Natural killer cell (primary cell): ENCODE measurements at places on chromosomes 11 and 22.

DNA sequence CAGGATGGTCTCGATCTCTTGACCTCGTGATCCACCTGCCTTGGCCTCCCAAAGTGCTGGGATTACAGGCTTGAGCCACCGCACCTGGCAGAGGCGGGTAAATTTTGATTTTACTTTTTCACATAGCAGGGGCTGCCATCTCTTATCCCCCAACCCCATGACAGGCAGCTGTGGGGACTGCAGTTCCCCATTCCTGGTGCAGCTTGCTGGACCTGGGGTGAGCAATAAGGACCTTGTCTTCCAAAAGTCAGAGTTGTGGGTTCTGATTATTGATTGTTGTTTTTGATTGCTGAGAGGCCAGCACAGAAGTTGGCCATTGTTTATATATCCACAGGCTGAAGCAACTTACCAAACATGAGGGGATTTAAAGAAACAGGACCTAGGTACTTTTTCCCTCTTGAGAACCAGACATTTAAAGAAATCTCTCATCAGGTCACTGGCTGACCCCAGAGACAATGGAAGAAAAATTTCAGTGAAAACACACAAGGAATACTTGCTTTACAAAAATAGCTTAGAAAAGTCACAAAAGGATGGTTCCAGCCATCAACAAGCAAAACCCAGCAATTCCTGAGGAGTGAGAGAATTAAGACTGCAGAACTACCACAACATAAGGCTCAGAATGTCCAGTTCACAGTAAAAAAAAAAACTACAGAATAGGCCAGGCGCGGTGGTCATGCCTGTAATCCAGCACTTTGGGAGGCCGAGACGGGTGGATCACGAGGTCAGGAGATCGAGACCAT is 22.0 kb upstream of the MAPK1 start:
- H3K4me3 ChIP-seq, result no peak overlapping the region
- H3K4me1 ChIP-seq, result no peaks in the 10 kb centered on the region
- H3K36me3 ChIP-seq, result no peaks in the 10 kb centered on the region
- no peaks in the 10 kb centered on the region for H3K27me3 ChIP-seq

DNA sequence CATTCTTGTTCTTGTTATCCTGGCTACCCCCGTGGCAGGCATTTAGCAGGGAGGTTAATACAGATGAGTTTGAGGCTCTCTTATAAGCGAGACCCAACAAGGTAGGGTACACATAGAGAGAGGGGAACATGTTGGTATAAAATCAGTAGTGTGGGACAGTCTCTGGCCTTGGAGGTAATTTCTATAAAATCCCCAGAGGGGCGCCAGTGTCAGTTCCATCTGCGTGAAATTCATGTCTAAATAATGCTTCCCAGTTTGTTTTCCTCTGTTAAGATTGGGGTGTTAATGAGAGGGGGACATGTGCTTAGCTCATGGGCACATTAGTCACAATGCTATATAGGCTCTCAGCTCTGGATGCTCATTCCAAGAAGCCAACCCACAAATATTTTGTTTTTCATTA is 150.7 kb downstream of the MYO18B start:
- no peaks in the 10 kb centered on the region for H3K36me3 ChIP-seq
- no peak for DNase-seq
- H3K27me3 ChIP-seq, result no peaks in the 10 kb centered on the region
- no peak overlapping the region for H3K4me3 ChIP-seq

DNA sequence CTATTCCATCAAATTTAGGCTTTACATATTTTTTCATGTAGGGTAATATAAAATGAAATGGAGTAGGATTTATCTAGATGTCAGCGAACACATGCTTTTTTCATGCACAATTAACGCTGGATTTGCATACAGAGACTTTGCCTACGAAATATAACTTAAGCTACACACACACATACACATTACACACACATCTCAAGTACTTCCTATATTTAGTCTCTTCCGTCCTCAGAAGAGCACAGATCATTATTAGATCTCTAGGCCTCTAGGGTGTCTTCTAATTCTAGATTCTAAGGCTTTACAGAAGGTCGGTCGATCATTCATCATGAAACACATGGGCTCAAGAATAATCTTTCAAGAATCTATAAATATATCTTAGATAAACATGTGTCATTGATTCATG is 3.8 kb upstream of the MS4A13 start:
- no peak overlapping the region for H3K27ac ChIP-seq
- H3K4me1 ChIP-seq, result no peaks in the 10 kb centered on the region
- DNase-seq, result no peak
- peaks cover 7% of the 10 kb centered on the region for H3K27me3 ChIP-seq

DNA sequence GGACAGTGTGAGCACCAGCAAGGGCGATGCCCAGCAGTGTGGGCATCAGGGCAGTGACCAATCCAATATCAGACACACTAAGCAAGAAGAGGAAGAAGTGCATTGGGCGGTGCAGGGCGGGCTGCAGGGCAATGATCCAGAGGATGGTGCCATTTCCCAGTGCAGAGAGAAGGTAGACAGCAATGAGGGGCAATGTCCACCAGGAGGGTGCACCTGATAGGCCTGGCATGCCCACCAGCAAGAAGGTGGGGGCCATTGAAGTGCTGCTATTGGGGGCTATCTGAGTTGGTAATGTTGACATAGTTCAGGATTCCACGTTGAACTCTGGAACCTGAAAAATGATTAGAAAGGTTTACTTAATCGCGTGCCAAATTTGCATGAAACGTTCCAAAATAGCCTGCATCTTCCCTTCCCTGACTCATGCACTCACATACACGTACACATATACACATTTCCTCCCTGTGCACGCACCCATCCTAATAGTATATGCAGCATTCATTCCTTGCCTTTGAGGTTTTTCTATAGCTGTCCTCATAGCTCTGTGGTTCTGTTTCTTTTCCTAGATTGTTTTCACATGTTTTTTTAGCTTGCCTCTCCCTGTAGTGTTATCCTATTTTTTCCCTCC is at the start of gene OR51S1:
OR51S1 (minus strand) TSS at position 301 of the 625 bp plus-strand sequence; CDS start at position 301, 0 bp downstream.
- DNase-seq, result no peak
- H3K4me1 ChIP-seq, result no peaks in the 10 kb centered on the region
- H3K4me3 ChIP-seq, result no peak within 1 kb of the TSS

DNA sequence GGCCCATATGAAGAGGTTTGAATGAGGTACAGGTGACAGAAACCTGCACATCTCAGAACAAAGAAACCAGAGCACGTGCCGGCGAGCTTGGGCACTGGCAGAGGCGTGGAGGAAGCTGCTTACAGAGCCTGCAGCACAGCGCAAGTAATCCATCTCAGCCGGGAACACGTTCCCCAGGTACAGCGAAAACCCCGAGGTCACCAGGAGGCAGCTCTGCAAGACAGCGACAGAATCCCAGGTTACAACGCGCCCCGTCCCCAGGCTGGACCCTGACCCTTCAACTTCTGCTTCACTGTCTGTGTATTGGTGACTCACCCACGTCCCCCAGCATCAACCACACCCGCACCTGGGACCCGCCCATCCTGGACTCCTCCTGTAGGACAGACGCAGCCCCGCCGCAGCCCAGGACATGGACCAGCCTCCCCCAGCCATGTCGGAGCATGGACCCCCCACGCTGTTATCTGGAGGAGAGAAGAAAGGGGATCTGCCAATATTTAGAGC is 2.2 kb downstream of the MLC1 start:
- no peaks in the 10 kb centered on the region for H3K27me3 ChIP-seq
- no peak overlapping the region for H3K4me3 ChIP-seq
- no peak for DNase-seq
- H3K4me1 ChIP-seq, result peaks cover 20% of the 10 kb centered on the region

DNA sequence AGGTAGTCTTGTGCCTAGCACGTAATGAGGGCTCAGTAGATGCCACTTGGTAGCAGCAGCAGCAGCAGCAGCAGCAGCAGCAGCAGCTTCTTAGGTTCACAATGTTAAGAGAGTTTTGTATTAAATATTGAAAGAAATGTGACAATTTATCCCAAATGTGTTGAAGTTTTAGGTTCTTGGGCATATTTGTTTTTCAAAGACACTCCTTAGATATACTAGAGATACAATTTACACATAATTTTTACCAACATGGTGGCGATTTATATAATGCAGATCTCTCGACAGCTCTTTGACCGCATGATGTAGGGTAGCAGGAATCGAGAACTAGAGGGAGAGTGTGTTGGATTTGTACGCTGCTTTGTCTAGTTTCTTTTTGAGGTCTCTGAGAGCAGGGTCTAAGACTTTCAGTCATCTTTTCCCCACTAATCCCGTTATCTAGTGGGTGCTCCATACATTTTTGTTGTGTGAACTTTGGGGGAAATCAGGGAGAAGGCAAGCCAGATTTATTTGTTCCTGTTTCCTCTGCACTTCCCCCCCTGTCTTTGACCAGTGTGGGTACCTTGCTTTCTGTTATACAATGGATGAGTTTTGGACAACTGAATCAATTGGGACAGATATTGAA is 1.4 kb downstream of the FDX1 start:
- no peaks in the 10 kb centered on the region for H3K27me3 ChIP-seq
- H3K36me3 ChIP-seq, result no peaks in the 10 kb centered on the region
- H3K4me3 ChIP-seq, result peak overlapping the region; percentile 92
- peak overlapping the region; percentile 85 for H3K27ac ChIP-seq
- no peak for DNase-seq

GRCh38 chr11:29305456-29306232 is 711.2 kb downstream of the KCNA4 start:
- no peak overlapping the region for H3K27ac ChIP-seq
- DNase-seq, result no peak
- no peaks in the 10 kb centered on the region for H3K27me3 ChIP-seq

GRCh38 chr22:23534201-23534850 is 45.8 kb downstream of the IGLL1 start:
- DNase-seq, result no peak
- no peaks in the 10 kb centered on the region for H3K36me3 ChIP-seq
- no peaks in the 10 kb centered on the region for H3K27me3 ChIP-seq
- peaks cover 2% of the 10 kb centered on the region for H3K4me1 ChIP-seq

DNA sequence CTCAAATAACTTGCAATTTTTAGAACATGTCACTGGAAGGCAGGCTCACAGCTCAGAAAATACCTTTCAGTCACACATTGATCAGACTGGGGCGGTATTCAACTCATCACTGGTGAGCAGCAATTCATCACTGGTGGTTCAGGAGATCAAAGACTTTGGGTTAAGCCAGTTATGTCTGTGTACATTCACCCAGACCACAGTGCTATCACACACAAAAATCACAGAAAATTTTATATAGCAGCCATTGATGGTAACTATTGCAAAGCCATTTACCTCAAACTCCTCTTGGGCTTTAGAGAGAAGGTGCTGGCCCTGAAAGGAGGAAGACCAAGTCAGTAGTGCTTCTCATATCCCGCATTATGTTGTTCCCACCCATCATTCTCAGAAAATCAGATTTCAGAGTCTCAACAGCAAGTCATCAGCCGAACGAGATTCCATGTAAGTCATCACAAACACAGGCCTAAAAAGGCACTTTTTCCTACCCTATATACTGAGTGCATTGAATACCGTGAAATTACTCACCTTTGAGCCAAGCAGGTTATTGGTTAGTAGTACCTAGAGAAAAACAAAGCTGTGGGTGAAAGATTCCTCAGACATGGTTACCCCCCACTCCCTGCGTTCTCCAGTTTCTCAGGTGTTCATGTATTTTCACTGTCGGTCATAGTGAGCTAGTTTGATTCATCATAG is 14.0 kb upstream of the WDR74 start:
- peak; percentile 57 for DNase-seq
- H3K27ac ChIP-seq, result no peak overlapping the region
- H3K4me1 ChIP-seq, result peaks cover 31% of the 10 kb centered on the region
- no peaks in the 10 kb centered on the region for H3K27me3 ChIP-seq

- no peaks in the 10 kb centered on the region for H3K36me3 ChIP-seq
- no peaks in the 10 kb centered on the region for H3K4me1 ChIP-seq
- DNase-seq, result no peak
- H3K27me3 ChIP-seq, result no peaks in the 10 kb centered on the region
- no peak overlapping the region for H3K4me3 ChIP-seq
These were observed 97.6 kb downstream of the FAT3 start for GRCh38 chr11:92322225-92322624.

DNA sequence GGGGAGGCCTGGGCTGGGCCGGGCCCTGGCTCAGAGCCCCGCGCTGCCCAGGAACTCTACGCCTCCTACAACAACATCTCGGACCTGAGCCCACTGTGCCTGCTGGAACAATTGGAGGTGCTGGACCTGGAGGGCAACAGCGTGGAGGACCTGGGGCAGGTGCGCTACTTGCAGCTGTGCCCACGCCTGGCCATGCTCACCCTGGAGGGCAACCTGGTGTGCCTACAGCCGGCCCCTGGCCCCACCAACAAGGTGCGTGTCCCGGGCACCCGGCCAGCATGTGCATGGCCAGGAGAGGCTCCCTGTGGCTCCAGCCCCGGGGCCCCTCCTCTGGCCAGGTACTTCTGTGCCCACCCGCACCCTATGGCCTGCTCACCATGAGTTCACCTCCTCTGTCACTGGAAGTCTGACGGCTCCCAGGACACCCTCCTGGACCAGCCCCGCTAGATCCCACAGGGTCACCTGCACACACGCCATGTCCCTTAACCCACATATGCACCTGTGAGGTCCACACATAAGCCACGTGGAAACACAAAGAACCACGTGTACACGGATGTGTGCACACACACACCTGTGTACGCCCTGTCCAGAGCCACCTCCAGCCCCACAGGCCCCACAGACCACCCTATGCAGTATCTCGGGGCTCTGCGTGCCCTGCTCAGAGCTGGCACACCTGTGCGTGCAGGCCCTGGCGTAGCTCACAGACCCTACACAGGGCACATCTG is 10.4 kb downstream of the LMNTD2 start:
- no peak overlapping the region for H3K4me3 ChIP-seq
- H3K36me3 ChIP-seq, result no peaks in the 10 kb centered on the region
- H3K27me3 ChIP-seq, result no peaks in the 10 kb centered on the region
- no peak overlapping the region for H3K27ac ChIP-seq
- H3K4me1 ChIP-seq, result peaks cover 13% of the 10 kb centered on the region

- H3K27ac ChIP-seq, result no peak overlapping the region
- no peak overlapping the region for H3K4me3 ChIP-seq
- no peaks in the 10 kb centered on the region for H3K27me3 ChIP-seq
- H3K4me1 ChIP-seq, result peaks cover 20% of the 10 kb centered on the region
- no peak for DNase-seq
These were observed 102.2 kb downstream of the MICAL3 start for GRCh38 chr22:17921871-17922821.

GRCh38 chr11:575313-575995 is 816 bp upstream of the PHRF1 start:
- H3K27ac ChIP-seq, result no peak overlapping the region
- H3K4me3 ChIP-seq, result peak overlapping the region; percentile 30
- no peaks in the 10 kb centered on the region for H3K36me3 ChIP-seq
- peaks cover 3% of the 10 kb centered on the region for H3K27me3 ChIP-seq
- H3K4me1 ChIP-seq, result peaks cover 44% of the 10 kb centered on the region

- no peaks in the 10 kb centered on the region for H3K36me3 ChIP-seq
- no peak overlapping the region for H3K4me3 ChIP-seq
- H3K27me3 ChIP-seq, result no peaks in the 10 kb centered on the region
- no peak for DNase-seq
- H3K27ac ChIP-seq, result no peak overlapping the region
- no peaks in the 10 kb centered on the region for H3K4me1 ChIP-seq
These were observed 420.0 kb downstream of the METTL15 start for GRCh38 chr11:28528217-28528616.

GRCh38 chr11:115897707-115898106 is 393.5 kb upstream of the CADM1 start:
- no peak for DNase-seq
- H3K4me1 ChIP-seq, result no peaks in the 10 kb centered on the region
- no peaks in the 10 kb centered on the region for H3K27me3 ChIP-seq
- no peak overlapping the region for H3K4me3 ChIP-seq

- no peaks in the 10 kb centered on the region for H3K36me3 ChIP-seq
- H3K27ac ChIP-seq, result no peak overlapping the region
- no peak overlapping the region for H3K4me3 ChIP-seq
- H3K27me3 ChIP-seq, result no peaks in the 10 kb centered on the region
- H3K4me1 ChIP-seq, result no peaks in the 10 kb centered on the region
These were observed 577.8 kb downstream of the JRKL start for GRCh38 chr11:96967616-96968015.

- H3K27ac ChIP-seq, result no peak overlapping the region
- peak; percentile 16 for DNase-seq
- peaks cover 2% of the 10 kb centered on the region for H3K27me3 ChIP-seq
These were observed 29.4 kb upstream of the SLN start for GRCh38 chr11:107741044-107741823.
